Myocyte (in vitro differentiated cells): ENCODE measurements at places on chromosomes 5 and 9.

- DNase-seq, result no peak
These were observed 20.7 kb downstream of the IGIP start for GRCh38 chr5:140146523-140146842.

DNA sequence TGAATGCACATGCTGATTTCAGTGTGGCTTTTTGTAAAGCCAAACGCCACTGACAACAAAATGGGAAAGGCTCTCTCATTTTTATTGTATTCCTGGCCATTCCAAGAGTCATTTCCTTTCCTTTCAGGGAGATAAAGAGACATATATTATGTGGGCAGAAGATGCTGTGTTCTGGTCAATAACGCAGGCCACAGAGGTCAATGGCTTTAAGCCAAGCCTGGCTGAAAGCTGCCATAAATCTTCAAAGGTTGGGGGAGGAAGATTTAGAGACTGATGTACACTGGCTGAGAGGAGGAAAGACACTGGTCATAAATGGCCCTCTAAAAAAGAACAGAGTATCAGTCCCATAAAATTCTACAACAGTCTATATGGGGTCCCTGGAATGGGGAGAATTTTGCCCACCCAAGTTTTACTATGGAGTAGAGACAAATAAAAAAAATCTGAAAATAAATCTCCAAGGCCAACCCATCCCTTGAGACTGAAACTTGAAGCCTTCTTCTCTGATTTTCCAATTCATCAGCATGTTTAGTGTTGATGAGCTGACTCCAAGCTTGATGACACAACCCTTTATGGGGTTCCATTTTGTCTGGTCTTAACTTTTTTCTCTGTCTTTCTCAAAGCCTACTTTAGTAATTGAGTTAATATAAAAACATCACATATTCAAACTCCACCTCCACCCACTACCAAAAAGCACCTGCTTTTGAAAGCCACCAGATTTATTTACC lies 152.1 kb upstream of the SLC24A2 start:
- DNase-seq, result no peak

DNA sequence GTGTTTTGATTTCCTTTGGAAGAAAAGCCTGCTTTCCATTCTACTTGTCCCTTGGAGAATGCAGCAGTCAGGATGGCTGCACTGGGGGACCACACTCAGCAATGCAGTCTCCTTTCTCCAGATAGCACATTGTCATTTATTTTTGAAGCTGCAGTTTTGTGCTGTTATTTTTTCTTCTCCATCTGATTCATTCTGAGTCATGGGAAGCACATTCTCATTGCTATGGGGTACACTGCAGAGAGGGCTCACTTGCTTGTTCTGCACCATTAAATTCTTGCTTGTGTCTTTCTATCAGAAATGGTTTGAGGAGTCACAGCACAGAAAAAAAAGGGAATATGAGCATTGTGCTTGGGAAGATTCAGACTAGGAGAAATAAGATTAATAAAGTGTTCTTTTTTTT lies 39.7 kb upstream of the POC5 start:
- no peak for DNase-seq

GRCh38 chr5:176157656-176158055 lies 80.6 kb upstream of the SIMC1 start:
- DNase-seq, result no peak

DNA sequence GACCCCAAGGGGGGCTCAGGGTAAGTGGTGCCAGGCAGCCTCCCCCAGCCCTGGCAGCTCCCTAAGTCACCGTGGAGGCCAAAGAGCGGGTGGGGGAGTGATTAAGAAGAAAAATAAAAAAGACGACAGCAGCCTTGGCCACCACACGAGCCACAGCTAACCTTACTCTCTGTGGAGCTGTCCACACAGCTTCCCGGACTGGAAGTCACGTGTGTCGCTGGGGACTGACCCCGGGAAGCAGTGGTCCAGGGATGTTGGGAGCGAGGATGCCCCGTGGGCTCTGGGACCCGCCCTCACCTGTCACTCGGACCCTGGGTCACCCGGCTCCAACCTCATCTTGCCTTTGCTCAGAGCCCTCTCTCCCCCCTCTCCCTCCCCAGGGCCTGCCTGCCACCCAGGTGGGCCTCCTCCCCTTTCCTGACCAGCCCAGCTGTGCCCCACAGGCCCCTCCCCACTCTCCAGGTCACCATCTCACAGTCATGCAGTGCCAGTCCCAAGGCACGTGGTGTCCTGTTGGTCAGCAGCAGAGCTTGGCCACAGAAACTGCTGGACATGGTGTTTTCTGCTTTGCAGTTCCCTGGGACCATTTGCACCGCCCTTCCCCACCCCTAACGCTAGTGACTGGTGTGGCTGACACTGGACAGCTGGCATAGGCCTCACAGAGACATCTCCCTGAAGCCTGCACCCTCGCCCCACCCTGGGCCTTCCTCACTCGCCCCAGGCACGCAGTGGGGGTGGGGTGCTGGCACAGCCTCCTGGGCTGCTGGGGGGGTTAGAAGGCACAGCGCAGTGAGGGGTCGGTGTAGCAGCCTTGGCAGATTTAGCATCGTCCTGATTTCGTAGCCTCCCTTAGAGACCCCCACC lies 9.8 kb upstream of the EXOC3 start:
- peak; percentile 87 for DNase-seq

DNA sequence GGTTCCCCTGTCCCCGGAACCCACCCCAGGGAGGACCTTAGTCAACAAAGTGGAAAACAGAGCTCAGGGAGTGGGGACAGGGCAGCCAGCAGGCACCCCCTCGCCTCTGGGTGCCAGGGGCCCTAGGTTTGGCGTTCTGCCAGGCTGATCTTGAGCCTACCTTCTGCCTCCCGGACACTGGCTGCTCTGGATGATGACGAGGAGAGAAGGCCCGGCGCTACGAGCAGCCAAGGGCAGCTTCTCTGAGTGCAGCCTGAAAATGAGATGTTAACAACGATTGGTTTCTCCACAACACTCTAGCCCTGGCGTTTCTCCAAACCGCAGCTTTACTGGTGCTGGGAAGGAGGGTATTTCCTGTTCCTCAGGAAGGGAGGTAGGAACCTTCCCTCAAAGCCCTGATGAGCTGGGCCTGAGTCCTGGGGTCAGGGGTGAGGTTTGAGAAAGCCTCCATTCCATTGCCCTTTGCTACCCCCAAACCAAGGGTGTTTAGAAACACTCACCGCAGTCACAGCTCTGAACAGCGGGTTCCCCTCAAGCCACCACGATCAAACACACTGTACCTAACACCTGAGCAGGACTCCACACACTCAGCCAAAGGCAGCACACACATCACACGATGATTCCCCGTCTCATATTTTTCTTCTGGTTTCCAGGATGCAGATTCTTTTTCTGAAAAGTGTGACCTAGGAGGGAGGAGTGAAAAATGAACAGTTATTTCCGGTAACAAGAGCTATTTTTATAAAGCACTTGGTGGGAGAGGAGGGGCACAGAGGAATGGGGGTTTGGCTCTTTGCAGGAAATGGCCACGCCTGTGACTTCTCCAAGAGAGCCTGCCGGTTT lies at the start of gene STING1:
TSS of gene STING1 (minus strand) at position 709 of the 840 bp plus-strand sequence. CDS start 1,054 bp downstream, outside the sequence.
- DNase-seq, result peak; percentile 98

DNA sequence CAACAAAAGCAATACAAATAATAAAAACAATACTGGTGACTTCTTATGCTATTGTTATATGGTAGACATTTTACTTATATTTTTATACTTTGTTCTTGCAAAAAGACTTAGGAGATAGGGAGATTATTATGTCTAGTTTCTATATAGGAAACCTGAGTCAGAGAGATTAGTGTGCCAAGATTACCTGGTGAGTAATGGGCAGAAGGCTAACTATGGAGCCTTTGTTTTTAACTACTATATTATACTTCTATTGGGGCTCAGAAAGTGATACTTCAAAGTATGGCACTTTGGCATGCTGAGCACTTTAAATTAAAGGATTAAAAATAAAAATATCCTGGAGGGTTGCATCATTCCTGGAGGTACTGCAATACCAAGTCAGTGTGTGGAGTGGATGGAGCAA lies 117.5 kb upstream of the CLINT1 start:
- no peak for DNase-seq

- no peak for DNase-seq
These were observed 106.2 kb downstream of the ADAMTSL1 start for GRCh38 chr9:18580151-18580550.

- DNase-seq, result peak; percentile 13
These were observed 11.7 kb downstream of the C5 start for GRCh38 chr9:121038362-121038761.

GRCh38 chr5:32726086-32726557 lies 15.0 kb downstream of the NPR3 start:
- DNase-seq, result no peak

- no peak for DNase-seq
These were observed 31.4 kb downstream of the SLC12A7 start for GRCh38 chr5:1080432-1080831.

DNA sequence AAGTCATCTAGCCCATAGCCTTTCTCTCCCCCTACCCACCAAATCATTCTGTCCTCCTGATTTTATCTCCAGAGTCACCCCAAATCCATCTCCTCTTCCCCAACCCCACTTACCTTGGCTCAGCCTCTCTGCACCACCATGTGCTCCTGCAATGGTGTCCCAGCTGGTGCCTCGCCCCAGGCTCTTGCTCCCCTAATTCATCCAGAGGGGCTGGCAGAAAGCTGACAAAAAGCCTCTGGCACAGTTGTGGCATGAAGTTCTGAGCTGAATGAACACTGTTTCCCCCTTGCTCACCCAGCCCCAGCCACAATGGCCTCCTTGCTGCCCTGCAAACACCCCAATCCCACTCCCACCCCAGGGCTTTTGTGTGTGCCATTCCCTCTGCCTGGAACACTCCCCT lies 10.2 kb downstream of the RETREG1 start:
- no peak for DNase-seq

DNA sequence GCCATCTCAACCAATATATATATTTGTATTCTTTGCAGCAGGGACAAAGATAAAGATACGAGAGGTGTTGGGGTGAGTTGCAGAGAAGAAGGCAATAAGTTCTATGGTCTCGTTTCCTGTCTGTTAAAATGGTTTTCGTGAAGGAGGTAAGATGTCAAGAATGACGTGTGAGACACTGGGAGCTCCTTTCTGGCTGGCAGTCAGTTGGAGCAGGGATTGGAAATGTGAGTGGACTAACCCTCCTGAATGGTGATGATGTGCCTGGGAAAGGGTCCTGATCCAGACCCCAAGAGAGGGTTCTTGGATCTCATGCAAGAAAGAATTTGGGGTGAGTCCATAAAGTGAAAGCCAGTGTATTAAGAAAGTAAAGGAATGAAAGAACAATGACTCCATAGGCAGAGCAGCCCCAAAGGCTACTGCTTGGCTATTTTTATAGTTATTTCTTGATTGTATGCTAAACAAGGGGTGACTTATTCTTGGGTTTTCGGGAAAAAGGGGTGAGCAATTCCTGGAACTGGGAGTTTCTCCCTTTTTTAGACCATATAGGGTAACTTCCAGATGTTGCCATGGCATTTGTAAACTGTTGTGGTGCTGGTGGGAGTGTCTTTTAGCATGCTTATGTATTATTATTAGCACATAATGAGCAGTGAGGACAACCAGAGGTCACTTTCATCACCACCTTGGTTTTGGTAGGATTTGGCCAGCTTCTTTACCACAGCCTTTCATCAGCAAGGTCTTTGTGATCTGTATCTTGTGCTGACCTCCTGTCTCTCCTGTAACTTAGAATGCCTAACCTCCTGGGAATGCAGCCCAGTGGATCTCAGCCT lies 53.7 kb downstream of the SPATA31C2 start:
- DNase-seq, result no peak

- DNase-seq, result no peak
These were observed 10.0 kb downstream of the NAIF1 start for GRCh38 chr9:128056887-128057723.

GRCh38 chr5:152164860-152165259 lies 240.2 kb upstream of the GLRA1 start:
- no peak for DNase-seq

GRCh38 chr9:83056174-83056573 lies 6.8 kb downstream of the RASEF start:
- no peak for DNase-seq

DNA sequence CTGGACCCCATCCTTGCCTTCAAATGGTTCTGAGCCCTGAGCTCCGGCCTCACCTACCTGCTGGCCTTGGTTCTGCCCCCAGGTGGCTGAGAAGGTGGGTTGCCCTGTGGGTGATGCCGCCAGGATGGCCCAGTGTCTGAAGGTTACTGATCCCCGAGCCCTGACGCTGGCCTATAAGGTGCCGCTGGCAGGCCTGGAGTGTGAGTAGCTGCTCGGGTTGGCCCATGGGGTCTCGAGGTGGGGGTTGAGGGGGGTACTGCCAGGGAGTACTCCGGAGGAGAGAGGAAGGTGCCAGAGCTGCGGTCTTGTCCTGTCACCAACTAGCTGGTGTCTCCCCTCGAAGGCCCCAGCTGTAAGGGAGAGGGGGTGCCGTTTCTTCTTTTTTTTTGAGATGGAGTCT lies 5.2 kb downstream of the CEL start:
- no peak for DNase-seq

DNA sequence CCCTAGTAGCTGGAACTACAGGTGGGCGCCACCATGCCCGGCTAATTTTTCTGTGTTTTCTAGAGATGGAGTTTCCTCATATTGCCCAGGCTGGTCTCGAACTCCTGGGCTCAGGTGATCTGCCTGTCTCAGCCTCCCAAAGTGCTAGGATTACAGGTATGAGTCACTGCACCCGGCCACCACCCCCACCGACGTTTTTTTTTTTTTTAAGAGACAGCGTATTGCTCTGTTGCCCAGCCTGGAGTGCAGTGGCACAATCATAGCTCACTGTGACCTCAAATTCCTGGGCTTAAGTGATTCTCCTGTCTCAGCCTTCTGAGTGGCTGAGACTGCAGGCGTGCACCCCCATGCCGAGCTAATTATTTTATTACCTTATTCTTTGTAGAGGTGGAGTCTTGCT lies 38.2 kb downstream of the WDR70 start:
- no peak for DNase-seq

DNA sequence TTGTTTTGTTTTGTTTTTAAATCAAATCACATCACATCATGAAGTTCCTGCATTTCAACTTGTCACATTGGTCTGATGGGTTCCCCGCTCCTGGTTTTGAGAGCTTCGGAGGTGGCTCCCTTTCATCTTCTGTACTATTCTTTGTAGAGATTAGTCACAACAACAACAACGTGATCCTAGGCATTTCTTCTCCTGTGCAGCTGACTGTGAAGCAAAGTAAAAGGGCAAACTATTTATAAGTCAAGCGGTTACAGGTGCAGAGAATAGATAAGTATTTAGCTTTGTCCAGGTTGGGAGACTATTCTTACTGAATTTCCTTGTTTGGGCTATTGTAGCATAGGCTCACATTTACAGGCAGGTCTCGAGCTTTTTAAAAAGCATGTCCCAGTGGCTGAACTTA lies 197.7 kb upstream of the CDKN2B start:
- no peak for DNase-seq

DNA sequence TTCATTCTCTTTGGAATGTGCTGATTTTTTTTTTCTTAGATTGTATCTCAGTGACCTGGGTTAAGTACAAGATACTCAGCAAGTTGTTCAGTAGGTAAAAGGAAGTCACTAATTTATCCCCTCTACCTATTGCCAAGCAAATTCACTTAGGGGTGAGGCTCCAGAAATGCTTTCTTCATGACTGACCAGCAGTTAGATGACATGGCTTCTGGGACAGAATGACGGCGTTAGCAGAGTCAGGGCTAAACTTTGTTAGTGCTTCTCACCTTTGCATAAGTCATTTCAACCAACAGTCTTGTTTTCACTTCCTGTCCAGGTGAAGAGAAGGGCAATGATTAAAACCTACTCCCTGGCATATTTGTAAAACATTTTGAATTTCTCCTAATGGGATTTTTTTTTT lies 20.2 kb upstream of the MTAP start:
- no peak for DNase-seq
